ENCODE measurements at places on chromosomes 11 and 22.

- DNase-seq: no peak
These were observed 45.3 kb upstream of the KCNA4 start for GRCh38 chr11:30062103-30062502.

- peak; percentile 83 for DNase-seq
These were observed 7.7 kb upstream of the PHRF1 start for GRCh38 chr11:568306-569157.

DNA sequence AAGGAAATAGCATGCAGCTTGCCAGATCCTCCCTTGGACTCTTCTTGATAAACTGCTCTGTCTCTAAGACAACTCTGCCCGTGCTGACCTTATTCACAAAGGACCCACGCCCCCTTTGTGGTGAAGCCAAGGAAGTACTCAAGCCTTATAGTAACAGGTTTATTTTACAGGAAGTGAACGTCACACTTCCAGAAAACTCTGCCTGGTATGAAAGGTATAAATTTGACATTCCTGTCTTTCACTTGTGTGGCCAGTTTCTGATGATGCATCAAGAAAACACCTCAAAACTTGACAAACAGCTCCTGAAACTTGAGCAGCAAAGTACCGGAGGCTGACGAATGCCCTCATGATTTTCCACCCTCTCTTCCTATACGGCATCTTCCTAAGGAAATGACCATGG is 12.5 kb upstream of the PELI3 start:
- no peak for DNase-seq

DNA sequence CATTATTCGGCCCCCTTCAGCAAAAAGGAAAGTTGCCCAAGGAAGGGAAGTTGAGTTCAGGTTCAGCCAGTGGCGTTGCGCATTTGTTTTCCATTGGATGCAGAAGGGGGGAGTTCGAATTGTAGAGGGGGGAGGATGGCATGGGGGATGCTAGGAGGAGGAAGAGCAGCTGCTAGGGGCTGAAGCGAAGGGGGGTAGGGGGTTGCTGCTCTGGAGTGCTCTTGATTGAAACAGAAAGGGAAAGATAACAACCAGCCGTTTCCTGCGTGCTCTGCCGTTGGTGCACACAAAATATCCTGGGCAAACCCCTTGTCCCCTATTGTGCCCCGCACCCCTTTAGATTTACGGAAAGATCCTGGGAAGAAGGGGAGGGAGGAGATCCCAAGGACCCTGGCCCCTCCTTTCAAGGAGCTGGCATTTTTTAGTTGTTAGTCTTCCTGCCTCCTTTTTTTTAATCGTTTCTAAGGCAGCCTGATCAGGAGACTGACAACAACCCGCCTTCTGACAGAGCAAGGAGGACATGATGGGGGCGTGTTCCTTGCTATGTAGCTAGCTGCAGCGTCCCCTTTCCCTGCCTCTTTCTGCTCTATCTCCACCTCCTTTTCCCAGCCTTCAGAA is 2.1 kb downstream of the KMT2A start:
- no peak for DNase-seq

DNA sequence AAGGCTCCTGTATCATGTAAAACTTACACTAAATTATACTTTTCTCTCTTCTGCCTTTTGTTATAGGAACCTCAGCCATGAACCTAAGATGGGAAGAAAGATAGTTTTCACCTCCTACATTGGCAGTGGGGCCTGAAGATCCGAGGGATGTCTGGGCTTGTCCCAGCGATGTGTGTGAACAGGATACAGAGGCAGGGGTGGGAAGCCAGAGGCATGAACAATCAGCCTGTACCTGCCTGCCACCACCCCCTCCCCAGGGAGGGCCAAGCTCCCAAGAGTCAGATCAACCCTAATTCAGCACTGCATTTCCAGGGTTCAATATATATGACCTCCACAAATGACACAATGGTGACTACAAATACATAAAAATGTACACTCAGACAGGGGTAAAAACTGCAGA is 9.4 kb downstream of the KIAA0930 start:
- no peak for DNase-seq

- no peak for DNase-seq
These were observed 18.2 kb upstream of the GRAMD4 start for GRCh38 chr22:46602025-46602424.

All from stimulated activated CD4-positive, alpha-beta T cell treated with anti-CD3 and anti-CD28 coated beads, TNF-alpha, amount 100 ng/mL, for 4 hours (primary cell).